ENCODE measurements at places on chromosomes 2 and 18.
A peak's percentile ranks its signal among the peaks of the same experiment; 100 is the strongest.

DNA sequence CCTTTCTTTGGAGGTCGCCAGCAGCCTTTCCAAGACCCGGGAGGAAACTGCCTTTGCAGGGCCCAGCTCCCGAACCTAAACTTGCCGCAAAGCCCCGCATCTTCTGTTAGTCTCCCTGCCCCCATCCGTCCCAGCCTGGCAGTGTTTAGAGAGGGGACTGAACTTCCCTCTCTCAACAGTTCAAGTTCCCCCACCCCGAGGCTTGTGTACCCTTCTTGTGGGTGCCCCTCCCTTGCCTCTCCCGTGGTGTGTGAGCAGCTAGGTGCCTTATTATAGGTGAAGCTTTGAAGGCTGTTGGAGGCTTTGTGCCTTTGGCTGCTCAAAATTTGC lies 1.4 kb downstream of the LBH start:
- no peak for DNase-seq

DNA sequence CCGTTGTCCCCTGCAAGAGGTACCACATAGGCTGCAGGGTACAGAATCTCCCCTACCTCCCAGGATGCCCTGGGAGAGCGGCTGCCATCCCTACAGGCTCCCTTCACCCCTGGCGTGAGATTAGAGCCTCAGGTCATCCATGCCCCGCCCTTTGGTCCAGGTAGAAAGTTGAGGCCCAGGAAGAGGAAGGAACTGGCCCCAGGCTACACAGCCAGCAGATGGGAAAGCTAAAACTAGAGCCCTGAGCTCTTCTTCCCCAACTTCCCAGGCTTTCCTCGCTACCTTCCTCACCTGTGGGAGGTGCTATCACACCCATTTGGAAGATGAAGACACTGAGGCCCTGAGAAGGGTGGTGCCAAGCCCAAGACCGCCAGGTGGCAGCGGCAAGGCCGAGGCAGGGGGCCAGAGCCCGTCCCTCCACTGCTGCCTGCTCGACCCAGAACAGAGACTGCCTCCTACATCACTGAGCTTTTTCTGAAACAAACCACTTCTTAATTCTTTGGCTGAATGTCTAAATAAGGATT lies 25.8 kb downstream of the CIB4 start:
- DNase-seq = no peak

GRCh38 chr18:78564030-78564429 lies 415.6 kb upstream of the SALL3 start:
- DNase-seq = no peak

- DNase-seq = no peak
These were observed 148.5 kb downstream of the INHBB start for GRCh38 chr2:120494446-120494845.

- no peak for DNase-seq
These were observed 59.3 kb downstream of the CD8B2 start for GRCh38 chr2:106546391-106546990.

DNA sequence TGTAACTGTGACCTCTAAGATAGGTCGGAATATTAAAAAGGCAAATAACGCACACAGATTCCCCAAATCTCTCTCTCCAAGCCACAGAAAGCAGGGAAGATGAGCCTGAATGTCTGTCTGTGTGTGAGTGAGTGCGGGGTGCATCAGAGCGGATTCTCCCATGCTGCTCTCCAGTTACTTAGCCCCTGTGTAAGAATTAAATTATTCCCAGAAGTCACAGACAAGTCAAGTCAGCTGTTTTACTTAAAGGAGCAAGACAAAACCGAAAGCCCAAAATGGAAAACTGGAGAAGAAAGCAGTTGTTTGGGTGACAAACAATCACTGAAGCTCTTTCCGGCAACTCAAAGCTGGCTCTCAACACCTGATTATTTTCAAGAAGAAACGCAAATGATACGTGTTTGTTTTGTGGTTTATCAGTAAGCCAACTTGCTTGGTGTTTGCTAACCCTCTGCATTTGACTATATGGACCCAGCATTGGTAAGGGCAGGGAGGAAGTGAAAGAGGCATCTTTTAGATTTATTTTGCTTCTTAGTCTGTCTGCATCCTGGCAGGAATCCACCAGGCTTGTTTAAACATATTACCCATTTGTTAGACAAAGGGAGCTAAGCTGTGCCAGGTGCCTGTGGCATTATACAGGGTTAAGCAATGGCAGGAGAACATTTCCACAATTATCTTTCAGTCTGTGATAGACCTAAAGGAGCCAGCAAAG lies 121.5 kb upstream of the CREB1 start:
- DNase-seq = peak; percentile 58

- no peak for DNase-seq
These were observed 28.9 kb downstream of the GCA start for GRCh38 chr2:162372818-162373217.

GRCh38 chr2:106561803-106562202 lies 74.6 kb downstream of the CD8B2 start:
- DNase-seq = no peak

DNA sequence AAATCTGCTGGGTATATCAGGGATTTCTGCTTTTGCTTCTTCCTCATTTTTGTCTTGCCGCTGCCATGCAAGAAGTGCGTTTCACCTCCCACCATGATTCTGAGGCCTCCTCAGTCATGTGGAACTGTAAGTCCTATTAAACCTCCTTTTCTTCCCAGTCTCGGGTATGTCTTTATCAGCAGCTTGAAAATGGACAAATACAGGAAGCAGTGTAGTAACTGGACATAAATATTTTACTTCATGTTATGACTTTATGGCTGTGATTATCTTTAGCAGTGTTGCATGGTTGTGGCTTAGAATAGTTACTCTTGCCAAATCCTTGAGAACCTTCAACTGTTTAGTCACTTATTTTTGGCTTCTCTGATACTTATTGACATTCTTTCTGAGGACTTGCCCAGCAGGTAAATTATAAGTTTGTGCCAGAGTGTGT lies 66.2 kb upstream of the DLX2 start:
- no peak for DNase-seq

DNA sequence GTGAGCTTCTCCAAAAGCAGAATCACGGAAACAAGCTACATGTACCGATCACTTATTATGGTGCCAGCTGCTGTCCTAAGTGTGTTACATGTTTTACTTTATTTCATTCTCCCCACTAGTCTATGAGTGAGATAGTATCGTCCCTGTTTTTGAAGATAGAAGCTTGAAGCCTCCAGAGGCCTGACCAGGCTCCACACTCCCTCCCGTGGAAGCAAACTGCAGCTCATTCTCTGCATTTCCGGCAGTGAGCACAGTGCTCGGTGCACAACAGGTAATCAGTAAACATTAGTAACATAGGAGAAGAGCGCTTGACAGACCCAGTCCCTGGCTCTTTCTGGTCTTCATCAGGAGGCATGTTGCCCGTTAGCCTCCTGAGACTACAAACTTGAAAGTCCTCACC lies 72.9 kb downstream of the ZBTB7C start:
- DNase-seq = no peak

DNA sequence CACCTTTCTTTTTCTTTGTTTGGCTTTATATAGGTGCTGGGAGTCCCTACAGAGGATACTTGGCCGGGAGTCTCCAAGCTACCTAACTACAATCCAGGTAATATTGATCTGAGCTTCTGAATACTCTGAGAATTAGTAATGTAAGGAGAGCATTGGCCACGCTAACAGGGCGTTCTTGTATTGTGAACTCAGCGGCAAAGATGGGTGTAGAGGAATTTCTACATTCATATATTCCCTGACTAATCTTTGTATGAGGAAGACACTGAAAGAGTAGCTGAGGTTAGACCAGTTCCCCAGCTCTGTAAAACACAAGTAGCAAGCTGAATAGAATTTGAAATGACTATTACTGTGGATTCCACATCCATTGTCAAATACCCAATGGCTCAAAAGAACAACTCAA lies 48.5 kb downstream of the CDK15 start:
- no peak for DNase-seq

GRCh38 chr2:160252278-160252887 lies 52.3 kb upstream of the ITGB6 start:
- DNase-seq = peak; percentile 38

DNA sequence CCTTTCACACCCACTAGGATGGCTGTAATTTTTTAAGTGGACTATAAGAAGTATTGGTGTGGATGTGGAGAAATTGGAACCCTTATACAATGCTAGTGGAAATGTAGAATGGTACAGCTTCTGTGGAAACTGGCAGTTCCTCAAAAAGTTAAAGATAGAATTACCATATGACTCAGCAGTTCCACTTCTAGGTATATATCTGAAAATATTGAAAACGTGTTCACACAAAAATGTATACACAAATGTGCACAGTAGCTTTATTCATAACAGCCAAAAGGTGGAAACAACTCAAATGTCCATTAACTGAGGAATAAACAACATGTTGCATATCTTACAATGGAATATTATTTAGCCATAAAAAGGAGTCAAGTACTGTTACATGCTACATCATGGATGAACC lies 17.7 kb downstream of the TANK start:
- DNase-seq = no peak

GRCh38 chr18:72808680-72809079 lies 59.1 kb downstream of the NETO1 start:
- no peak for DNase-seq

- no peak for DNase-seq
These were observed 265.8 kb downstream of the TTC32 start for GRCh38 chr2:19635951-19636510.

- no peak for DNase-seq
These were observed 2.5 kb upstream of the DNAJC10 start for GRCh38 chr2:182713601-182714000.

GRCh38 chr2:54513363-54513715 lies 57.2 kb downstream of the SPTBN1 start:
- DNase-seq = no peak

DNA sequence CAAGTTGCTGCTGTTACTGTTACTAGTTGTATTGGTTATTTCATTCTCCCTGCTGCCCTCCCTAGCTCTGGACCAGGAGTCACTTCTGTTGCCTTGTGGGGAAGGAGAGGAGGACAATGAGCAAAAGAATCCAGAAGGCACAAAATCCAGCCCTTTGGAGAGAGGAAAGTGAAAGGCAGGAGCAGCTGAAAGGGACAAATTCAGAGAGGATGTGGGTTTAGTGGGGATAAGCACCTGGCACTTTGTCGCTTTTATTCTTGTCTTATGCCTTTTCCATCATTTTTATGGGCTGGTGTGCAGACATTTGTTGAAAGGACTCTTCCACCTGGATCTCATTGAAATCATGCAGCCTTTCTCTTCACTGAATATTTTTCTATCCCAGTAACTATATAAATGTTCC lies 24.3 kb upstream of the LTBP1 start:
- DNase-seq = no peak

DNA sequence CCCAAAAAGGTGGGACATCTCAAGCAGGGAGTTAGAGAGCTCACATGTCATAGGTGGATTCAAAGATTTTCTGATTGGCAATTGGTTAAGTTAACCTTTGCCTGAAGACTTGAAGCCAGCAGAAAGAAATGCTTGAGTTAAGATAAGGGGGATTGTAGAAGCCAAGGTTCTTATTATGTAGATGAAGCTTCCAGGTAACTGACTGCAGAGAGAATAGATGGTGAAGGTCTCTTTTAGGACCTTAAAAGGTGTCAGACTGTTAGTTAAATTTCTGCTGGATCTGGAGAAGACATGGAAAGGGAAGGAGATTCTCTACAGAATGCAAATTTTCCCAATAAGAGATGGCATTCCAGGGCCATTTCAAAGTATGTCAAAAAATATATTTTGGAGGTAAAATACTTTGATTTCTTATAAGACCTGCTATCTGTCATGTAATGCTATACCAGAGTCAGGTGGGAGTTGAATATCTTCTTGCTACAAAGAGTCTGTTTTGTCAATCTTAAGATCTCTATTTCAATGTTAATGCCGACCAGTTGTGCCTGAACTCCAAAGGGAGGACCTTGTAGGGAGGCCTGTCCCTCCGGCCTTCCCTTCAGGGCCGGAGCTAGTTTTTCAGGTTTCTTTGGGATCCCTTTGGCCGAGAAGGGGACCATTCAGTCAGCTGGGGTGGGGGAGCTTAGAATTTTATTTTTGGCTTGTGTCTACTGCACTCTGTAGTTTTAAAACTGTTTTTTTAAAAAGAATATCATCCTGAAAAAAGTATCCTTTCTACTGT lies 280.6 kb downstream of the PTGR3 start:
- no peak for DNase-seq

DNA sequence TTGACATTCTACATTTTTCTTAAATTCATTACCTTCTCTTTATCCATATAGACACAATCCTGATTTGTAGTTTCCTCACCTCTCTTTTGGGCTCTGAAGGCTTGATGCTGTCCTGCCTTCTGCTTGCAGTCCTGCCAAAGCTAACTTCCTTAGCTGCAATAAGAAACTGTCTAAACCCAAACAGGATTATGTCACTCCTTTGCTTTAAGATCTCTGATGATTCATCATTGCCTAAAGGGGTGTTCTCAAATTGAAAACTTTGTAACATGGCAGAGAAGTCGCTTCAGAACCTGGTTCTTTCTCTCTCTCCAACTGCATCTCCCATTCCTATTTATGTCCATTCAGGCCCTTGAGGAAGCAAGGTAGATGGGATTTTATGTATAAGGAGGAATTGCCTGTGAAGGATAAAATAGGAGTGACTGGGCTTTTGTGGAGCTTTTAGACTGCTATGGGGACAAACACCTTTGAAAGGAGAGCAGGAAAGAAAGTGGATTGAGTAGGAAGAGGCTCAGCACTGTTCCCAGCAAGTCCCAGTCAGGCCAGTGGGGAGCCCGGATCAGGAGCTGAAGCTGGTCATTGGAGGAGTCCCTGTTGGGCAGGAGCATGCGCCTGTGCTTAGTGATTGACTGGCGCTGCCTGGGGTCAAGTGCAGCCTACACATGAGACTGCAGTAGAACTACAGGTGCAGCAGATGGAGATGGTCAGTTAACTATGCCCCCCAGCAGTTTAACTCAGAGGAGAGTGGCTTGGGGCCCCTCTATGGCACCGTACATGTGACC lies 390.6 kb downstream of the CTNNA2 start:
- DNase-seq = no peak

GRCh38 chr2:43105586-43106558 lies 120.5 kb downstream of the ZFP36L2 start:
- no peak for DNase-seq

DNA sequence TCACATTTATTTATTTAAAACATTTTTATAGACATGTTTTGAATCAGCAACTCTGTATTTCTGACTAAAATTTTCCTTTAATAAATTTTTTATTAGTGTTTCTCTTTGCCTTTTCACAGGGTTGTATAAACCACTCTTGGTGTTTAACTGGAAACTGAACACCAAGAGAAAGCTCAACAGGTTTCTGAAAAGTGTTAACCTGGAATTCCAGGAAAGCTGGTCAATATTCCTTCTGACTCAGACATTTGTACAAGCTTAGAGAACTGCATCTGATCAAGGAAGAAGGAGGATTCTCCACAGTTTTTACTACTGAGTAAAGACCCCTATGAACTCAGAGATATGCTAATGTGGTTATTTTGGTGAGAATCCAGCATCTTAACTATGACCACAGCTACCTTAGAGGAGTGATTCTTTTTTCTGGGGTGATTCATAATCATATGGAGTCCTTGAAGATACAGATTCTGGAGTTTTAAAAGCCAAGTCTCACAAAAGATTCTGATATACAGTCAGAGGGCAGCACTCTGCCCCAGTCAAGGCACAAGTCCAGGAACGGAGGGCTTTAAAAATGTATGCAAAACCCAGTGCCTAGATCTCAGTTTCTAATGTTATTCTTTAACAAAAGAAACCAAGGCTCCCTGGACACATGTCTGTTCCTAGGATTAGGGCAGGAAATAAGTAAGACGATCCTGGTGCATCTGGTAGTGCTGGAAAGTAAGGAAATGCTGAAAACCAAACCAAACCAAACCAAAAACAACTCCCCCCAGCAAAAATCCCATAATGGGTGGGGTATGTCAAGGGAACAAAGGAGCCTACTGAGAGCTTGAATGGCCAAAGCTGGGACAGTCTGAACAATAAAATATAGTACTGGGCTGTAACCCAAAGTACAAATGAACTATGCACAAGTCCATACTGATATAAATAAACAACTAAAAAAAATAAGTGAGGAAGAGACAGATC lies 85.1 kb upstream of the FZD5 start:
- no peak for DNase-seq

GRCh38 chr2:53173698-53174455 lies 593.7 kb upstream of the CHAC2 start:
- no peak for DNase-seq

Data from NCI-H2171 treated with DMSO at 0.1 percent for 48 hours (cell line).